T-helper 1 cell (primary cell): ENCODE measurements at places on chromosomes 5 and 9.

GRCh38 chr9:116907989-116908388, 220.9 kb downstream of the TRIM32 start:
- no peak for DNase-seq

- no peak for DNase-seq
Measured at GRCh38 chr5:67249590-67249895, 52.9 kb upstream of the CD180 start.

- DNase-seq: no peak
Measured at GRCh38 chr9:86575137-86575536, 220.9 kb upstream of the TUT7 start.

- no peak for DNase-seq
Measured at GRCh38 chr9:84677080-84677479, 7.6 kb downstream of the NTRK2 start.

DNA sequence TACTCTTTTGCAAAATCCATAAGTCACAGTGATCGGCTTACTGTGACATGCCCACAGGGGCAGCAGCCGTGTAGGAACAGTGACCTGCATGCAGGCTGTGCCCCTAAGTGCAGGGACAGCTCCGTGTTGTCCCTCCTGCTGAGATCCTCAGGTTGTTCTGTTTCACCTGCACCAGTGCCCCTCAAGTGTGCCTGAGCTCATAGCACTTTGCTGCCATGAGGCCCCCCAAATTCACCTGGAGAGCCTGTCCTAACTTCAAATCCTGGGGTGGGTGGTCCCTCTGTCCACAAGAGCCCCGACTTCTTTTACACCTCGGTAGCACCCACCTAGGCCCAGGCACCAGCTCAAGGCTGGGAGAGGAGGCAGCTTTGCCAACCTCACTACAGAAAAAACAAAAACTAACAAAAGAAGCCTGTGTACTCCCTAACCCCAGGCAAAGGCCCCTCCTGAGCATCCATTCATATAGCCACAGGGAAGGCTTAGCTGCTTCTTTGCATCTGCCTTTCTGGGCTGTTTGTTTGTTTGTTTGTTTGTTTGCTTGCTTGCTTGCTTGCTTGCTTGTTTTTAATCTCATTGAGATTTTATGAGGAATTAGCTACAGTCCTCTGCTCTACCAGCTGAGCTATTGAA, 214.5 kb downstream of the AUH start:
- DNase-seq: no peak

DNA sequence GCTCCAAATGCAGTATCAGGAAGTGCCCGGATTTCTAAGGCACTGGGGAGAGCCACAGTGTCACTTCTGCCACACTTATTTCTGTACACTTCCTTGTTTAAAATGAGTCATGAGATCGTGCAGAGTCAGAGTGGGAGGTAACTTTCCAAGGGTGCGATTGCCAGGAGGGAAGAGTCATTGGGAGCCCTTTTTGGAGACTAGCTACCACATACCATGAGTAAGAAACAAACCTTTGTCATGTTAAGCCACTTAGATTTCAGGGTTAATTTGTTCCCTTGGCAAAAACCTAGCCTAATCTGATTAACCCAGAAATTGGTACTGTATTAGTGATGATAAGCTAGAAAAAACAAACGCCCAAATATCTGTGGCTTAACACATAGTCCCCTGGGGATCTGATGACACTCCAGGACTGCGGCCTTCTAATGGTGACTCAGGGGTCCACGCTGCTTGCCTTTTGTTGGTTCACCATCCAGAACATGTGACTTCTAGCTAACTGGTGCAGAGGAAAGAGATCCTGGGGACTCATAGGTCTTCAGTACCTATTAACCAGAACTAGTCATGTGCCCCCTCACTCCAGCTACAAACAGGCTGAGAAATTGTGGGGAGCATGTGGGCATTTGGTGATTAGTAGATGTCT, 48.6 kb upstream of the TLE1 start:
- no peak for DNase-seq

- no peak for DNase-seq
Measured at GRCh38 chr5:157709346-157709745, 21.9 kb upstream of the THG1L start.

DNA sequence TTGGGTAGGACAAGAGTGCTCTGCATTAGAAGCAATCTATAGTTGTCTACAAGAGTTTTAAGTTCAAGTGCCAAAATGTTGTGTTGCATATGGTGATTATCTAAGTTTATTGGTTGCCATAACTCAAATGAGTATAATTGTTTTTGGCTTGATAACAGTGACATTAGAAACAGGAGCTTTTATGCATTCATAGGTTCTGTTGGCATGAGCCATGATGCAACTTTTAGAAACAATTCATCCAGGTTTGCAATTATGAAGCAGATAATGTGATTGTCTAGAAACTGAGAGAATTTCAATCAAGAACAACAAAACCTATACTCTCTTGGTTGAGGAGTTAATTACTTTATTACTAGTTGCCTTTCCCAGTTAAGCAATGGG, 137.0 kb downstream of the PBX3 start:
- no peak for DNase-seq

GRCh38 chr9:93908591-93909241, 46.4 kb downstream of the BARX1 start:
- DNase-seq: no peak

DNA sequence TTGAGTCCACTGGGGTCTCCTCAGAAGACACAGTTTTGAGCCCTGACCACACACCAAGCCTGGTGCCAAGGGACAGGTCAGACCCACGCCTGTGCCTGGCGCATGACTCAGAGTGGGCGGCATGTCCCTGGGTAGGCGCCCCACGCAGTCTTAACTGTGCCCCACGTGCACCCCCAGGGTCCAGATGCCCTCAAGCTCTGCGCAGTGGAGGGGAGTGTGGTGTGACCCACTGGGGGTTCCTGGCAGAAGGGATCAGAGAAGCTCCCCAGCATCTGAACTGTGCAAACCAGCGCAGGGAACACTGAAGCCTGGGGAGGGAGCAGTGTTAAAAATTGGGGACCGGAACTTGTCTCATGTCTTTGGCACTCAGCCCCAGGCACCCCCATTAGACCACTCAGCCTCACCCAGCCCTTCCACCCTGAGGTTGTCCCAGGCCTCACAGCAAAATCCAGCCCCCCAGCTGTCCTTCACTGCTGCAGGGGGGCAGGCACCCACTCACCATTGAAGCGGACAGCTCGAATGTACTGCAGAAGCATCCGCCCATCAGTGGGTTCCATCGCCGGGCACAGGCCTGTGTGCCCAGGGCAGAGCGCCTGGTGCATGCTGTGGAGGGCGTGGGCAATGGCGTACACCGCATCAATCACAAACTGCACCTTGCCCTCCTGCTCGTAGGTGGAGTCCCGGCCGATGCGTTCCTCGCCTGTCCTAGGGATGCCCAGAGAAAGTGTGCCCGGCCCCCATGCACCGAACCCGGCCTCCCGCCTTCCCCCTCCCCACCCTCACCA, 6.5 kb downstream of the GRM6 start:
- DNase-seq: no peak

- no peak for DNase-seq
Measured at GRCh38 chr5:157732596-157733262, 1.5 kb downstream of the THG1L start.

DNA sequence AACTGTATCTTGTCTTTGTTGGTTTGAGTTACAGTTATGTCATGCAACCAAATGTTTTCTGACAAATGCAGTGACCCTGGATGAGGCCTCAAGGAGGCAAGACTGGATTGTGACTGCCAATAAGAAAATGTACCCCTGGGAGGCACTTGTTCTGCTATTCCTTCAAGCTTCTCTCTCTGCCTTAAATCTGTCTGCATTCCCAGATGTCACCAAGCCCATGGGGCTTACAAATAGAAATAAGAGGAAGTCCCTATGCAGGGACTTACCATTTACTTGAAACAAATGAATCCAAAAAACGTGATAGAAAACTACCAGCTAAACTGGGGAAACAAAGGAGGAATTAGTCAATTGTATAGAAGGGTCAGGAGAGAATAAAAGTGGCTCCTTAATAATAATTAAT, 8.2 kb upstream of the PARP8 start:
- DNase-seq: no peak

DNA sequence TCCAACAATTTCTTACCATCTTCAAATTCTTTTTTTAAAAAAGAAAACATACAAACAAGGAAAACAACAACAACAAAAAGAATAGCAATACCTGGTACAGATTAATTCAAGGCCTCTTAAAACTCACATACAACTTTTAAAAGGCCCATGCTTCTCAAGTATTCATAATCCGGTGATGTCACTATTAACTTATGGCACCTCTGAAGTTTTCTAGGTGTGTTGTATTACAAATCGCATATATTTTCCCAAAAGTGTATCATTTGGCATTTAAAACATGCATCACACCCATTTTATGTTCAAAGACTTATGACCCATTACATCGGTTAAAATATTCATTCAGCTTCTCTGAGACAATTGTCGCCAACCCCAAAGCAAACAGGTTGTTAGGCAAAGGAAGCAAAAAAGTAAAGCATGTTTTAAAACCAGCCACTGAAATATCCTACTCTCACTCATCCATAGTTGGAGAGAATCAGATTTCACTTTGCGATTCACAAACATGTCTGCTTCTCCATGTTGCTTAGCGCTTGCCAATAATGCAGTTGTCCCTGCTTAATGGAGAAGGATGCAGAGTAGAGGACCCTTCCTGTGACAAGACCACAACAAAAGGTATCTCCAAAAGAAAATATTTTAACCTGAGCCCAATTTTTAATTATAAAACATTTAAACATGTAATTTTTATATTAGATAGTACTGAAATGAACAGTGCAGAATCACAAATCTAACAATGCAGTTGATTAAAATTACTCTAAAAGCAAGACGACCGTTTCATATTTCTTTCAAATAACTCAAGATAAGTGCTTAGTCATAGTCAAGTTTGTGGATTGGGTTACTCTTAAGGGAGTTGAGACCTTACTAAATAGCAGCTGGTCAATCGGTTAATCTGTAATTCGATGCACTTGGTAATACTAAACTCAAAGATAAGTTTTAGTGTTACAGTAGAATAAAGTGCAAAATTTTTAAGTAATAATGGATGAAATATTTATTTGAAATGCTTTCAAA, 1.6 kb downstream of the SKP1 start:
- DNase-seq: no peak

GRCh38 chr5:79857714-79858409, 133.2 kb downstream of the MTX3 start:
- peak; percentile 48 for DNase-seq

- DNase-seq: no peak
Measured at GRCh38 chr9:130451509-130452388, 7.0 kb downstream of the ASS1 start.

DNA sequence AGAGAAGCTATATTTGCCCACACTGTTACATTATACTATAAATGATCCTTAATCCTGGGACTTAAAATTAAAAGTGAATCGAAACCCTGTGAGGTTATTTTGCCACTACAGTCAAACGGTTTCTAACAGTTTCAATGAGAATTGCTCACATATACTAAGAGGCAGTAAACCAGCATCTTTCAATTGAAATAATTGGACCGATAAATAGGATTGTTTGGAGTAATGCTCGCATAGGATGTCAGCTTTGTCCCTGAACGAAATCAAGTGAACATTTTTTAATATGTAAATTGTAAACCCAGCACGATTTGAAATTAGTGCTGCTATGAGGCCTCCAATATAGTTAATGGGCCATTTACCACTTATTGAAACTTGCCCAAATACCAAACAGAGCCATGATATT, 60.5 kb downstream of the ELAVL2 start:
- DNase-seq: no peak

GRCh38 chr5:14882658-14883580, 11.3 kb upstream of the ANKH start:
- no peak for DNase-seq

GRCh38 chr5:150540615-150541396, 32.9 kb downstream of the NDST1 start:
- DNase-seq: no peak

DNA sequence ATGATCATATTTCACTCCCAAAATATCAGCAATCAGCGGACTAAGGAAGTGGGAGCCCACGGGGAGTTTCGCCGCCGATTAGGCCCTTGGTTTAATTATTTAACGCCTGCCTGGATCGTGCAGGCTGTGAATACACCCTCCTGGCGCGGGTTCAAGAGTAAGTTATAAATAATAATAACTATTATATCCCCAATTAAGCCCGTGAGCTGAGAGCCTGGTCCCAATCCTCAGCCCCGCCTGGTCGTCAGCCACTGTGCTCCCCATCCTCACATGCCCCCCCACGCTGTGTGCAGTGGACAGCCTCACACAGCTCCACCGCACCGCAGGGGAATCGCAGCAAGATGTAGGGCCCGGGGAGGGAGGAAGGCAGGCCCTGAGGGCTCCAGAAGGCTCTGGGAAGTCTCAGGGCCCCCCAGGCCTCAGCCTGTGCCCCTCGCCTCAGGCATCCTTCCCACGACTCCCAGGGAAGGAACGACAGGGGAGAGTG, 10.8 kb upstream of the PRRX2 start:
- DNase-seq: no peak

DNA sequence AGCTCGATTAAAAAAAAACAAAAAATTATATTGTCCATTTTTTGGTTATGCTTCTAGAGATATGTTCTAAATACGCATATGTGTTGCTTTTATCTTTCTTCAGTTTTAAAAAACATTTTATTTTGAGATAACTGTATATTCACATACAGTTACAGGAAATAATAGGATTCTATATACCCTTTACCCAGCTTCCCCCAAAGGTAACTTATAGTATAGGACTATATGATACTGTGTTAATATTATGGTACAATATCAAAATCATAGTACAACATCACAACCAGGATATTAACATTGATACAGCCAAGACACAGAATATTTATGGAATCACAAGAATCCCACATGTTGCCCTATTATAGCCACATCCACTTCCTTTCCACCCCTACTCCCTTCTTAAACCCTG, 9.5 kb upstream of the MACIR start:
- no peak for DNase-seq

GRCh38 chr5:14292766-14293658, 149.9 kb downstream of the TRIO start:
- no peak for DNase-seq

- DNase-seq: no peak
Measured at GRCh38 chr9:103991698-103992097, 102.4 kb upstream of the SMC2 start.

DNA sequence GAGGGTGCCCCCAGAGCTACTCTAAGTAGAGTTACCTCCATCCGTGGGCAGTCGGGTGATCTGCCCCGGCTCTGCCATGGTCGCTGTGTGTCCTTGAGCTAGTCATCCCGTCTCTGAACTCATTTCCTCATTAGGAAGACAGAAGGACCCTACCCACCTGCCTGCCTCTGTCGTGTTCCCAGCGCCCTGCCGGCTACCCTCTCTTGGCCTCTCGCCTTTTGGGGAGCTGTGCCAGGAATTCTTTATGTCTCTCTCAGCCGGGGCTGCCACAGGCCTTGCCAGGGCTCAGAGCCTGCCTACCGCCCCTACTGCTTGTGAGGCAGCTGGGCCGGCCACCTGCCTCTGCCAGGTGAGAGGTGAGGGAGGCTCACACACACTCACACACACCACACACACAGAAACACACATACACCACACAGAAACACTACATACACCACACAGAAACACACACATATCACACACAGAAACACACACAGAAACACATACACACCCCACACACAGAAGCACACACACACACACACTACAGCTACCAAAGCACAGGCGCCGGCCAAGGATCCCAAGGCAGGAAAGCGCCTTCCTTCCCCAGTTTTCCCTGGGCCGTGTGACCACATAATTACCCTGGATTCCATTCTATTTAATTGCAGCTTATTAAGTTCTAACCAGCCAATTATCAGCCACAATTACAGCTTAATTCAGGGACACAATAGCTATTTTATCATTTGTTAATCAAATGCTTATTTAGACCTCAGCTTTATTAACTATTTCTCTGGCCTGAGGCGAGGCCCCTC, 41.7 kb downstream of the UNC5A start:
- no peak for DNase-seq

- no peak for DNase-seq
Measured at GRCh38 chr9:27659001-27659400, 85.7 kb upstream of the C9orf72 start.

GRCh38 chr5:173751266-173751600, 134.8 kb upstream of the BOD1 start:
- DNase-seq: no peak
